ENCODE measurements at places on chromosomes 7 and 10. TPM values are rescaled to one million over a fixed set of nuclear protein-coding genes. Genes with fewer than 3 reads are reported as not detected.

SNCG gene
- 10.6 TPM for total RNA-seq

DNA sequence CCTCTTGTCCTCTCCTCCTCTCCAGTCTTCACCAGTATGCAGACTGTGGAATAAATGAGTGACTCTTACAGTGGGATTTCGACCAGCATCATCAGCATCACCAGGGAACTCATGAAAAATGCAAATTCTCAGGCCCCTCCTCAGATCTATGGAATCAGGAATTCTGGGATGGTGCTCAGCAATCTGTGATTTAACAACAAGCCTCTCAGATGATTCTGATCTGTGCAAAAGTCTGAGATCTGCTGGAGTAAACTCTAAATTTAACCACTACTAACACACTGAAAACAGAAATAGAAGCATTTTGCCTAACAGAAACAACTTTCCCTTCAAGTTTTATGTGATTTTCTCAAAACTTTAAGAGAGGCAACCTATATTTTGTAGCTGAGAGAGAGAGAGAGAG lies 124.8 kb upstream of the FAM3C start:
- peaks cover 7% of the 10 kb centered on the region for H3K27me3 ChIP-seq
- no peak overlapping the region for H3K27ac ChIP-seq
- H3K4me1 ChIP-seq: 0 out of 2 replicates have a peak, but pooled peaks cover 1% of the 10 kb centered on the region
- H3K4me3 ChIP-seq: no peak overlapping the region
- DNase-seq: no peak
- no peaks in the 10 kb centered on the region for H3K36me3 ChIP-seq

DNA sequence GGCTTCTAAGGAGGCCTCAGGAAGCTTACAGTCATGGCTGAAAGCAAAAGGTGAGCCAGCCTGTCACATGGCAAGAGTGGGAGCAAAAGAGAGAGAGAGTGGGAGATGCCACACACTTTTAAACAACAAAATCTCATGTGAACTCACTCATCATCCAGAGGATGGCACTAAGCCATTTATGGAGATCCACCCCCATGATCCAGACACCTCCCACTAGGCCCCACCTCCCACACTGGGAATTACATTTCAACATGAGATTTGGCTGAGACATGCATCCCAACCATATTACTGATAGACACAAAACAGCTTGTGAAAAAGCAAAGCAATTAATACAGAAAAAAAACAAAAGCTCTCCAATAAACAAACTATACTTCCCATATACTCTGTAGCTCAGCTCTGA lies 210.3 kb downstream of the GALNT17 start:
- no peaks in the 10 kb centered on the region for H3K4me1 ChIP-seq
- H3K27me3 ChIP-seq: no peaks in the 10 kb centered on the region
- H3K36me3 ChIP-seq: no peaks in the 10 kb centered on the region
- H3K4me3 ChIP-seq: no peak overlapping the region
- no peak for DNase-seq

GRCh38 chr7:148999192-148999591 lies 29.1 kb downstream of the PDIA4 start:
- no peaks in the 10 kb centered on the region for H3K4me1 ChIP-seq
- H3K36me3 ChIP-seq: peaks cover 17% of the 10 kb centered on the region
- no peak overlapping the region for H3K4me3 ChIP-seq
- no peak overlapping the region for H3K27ac ChIP-seq
- H3K27me3 ChIP-seq: no peaks in the 10 kb centered on the region

- no peak overlapping the region for H3K27ac ChIP-seq
- no peaks in the 10 kb centered on the region for H3K36me3 ChIP-seq
- no peak for DNase-seq
These were observed 25.1 kb upstream of the SVOPL start for GRCh38 chr7:138726288-138726687.

DNA sequence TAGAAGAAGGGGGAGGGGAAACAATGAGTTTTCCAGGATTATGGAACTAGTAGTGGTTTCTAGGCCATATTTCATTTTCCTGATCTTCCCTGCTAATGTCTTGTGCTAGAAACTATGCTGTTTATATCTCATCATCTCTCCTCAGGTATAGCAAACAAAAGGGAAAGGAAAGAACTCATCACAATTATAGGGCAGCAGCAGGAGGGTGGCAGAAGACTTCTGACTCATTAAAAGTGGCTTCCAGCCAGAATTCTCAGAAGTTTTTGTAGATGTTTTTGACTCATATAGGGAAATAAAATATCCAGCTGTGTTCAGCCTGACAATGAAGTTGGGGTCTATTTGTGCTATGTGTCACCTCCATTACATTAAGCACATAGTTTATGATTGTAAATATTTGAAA lies 6.5 kb downstream of the AHR start:
- no peaks in the 10 kb centered on the region for H3K27me3 ChIP-seq
- peaks cover 17% of the 10 kb centered on the region for H3K4me1 ChIP-seq
- H3K36me3 ChIP-seq: peaks cover 2% of the 10 kb centered on the region
- no peak overlapping the region for H3K27ac ChIP-seq
- H3K4me3 ChIP-seq: no peak overlapping the region
- DNase-seq: peak; percentile 88
